ENCODE measurements at places on chromosomes 1 and 21.
A peak's percentile ranks its signal among the peaks of the same experiment; 100 is the strongest.

DNA sequence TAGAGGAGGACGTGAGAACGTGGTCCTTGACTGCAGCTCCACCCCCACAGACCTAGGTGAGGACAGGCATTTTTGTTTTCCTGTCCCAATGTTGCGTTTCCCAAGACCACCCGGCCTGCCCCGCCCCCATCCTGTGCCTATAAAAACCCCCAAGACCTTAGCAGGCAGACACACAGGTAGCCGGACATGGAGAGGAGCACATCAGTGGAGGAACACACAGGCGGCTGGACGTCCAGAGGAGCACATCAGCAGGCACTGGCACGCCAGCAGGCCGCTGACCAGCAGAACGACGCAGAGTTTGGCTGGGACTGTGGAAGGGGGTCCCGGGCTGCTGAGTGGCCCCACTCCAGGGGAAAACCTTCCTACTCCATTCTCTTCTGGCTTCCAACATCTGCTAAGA, 12.7 kb upstream of the HMGCL start:
- peak; percentile 29 for DNase-seq

DNA sequence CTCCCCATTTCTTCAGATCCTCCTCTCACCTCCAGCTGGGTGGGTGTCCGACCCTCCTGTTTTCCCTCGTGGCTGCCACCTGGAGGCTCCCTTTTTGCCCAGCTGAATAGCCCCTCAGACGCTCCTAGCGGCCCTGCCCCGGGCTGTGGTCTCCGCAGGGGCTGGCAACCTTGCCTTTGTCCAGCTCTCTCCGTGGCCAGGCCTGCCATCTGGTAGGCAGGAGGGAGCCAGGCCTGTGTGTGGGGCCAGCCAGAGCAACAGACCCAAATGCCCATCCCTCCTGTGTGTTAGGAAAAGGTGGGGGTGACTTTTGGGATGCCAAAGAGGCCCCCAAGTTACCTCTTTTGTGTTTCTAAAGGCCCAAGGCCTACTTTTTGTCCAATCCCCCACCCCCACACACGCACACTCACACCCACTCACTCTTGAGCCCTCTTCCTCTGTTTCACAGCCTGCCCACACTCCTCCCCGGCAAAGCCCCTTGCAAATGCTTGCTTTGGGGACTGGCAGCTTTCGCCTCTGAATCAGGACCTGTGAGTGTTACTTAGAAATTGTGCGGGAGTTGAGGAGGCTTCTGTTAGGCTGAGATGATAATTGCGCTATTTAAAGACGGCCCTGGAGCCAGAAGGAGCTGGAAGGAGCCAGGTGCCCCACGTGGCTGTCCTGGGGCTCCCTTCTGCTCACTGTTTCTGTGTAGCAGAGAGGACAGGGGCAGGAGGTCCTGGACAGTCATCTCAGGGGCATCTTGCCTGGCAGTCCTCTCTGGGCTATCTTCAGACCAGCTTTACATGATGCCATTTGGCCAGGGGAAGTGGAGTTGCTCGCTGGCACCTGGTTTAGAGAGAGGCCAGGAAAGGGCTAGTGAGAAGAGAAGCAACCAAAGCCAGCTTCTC, 9.1 kb downstream of the PPFIA4 start:
- no peak for DNase-seq

DNA sequence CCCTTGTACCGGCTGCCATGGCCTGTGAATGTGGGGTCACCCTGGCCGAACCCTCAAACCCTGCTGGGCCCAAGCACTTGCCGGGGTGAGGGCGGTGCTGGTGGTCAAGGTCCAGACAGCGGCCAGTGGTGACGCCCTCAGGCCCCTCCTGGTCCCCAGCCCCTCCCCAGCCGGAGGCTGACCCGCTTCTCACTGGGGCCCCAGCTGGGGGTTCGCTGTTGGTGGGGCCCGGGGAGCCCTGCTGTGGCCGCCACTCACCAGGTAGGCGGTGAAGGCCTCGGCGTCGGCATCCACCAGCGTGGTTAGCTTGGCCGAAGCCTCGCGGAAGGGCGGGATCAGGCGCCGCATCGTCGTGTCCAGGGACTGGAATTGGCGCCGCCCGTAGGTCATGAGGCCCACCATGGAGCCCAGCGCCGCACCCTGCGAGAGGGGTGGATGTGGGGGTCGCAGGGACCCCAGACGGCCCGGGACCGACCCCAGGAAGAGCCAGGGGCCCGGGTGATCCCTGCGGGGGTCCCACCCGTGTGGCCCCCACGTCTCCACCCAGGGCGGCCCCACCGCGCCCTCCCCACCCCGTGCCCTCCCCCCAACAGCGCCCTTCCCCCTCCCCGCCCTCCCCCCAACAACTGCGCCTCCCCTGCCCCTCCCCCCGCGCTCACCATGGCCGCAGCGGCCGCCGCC, 10.1 kb downstream of the FTCD start:
- no peak for DNase-seq

- DNase-seq = no peak
These were observed 48.9 kb downstream of the UBIAD1 start for GRCh38 chr1:11321656-11322491.

GRCh38 chr21:26844258-26845065, 747 bp downstream of the ADAMTS1 start:
- DNase-seq = no peak

DNA sequence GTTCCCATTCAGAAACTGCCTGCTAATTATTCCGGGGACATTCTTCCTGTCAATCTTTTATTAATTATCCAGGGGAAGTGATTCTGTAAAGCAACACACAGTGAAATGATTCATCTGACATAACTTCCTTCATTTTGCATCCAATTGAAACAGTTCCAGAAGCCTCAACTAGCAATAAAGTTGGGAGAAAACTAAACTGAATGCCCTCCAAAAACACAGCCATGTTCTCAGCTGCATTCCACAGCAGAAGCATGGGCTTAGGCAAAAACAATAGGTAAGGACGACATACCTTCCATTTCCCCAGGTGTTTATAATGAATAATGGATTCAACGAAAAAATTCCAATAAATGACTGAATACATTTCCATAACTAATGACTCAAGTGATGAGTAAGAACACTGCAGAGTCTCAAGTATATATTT, 36.9 kb upstream of the TARBP1 start:
- DNase-seq = no peak

GRCh38 chr1:244381878-244382565, 69.7 kb downstream of the ADSS2 start:
- no peak for DNase-seq

DNA sequence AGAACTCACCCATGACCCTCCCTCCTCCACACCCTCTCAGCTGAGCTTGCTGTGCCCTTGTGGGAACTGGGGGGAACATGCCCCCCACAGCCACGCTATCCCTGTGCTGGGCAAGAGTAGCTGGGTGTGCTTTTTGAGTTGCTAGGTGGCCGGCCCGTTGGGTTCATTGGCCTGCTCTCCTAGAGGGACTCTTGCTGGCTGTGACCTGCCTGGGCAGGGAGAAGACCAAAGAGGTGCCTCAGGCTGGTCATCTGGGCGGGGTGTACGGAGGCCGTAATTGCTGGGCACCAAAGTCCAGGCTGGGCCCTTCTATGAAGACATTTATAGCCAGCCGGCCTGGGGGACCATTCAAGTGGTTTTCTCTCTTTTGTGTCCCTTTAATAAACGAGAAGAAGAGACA, 138.3 kb upstream of the ZBTB40 start:
- DNase-seq = no peak

GRCh38 chr21:26404288-26404687, 168.8 kb downstream of the CYYR1 start:
- DNase-seq = no peak

- no peak for DNase-seq
These were observed 21.3 kb upstream of the PRSS38 start for GRCh38 chr1:227793948-227794816.

DNA sequence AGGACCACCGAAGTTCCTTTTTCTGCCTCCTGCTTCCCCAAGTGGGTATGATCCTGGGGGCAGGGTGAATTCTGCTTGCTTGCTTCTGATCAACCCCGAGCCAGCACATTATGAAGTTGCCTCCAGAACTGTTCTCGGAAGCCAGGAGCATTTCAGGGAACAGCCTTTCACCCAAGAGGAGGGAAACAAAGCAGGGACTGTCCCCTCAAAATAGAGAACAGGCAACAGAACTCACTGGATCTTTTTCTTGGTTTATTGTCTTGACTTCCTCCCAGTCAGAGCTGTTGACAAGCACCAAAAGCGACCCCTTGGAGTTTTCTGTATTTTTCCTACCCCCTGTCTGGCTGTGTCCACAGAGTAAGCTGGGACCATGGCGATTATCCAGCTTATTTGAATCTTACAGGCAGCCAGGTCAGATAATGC, 258.3 kb upstream of the SGIP1 start:
- no peak for DNase-seq

DNA sequence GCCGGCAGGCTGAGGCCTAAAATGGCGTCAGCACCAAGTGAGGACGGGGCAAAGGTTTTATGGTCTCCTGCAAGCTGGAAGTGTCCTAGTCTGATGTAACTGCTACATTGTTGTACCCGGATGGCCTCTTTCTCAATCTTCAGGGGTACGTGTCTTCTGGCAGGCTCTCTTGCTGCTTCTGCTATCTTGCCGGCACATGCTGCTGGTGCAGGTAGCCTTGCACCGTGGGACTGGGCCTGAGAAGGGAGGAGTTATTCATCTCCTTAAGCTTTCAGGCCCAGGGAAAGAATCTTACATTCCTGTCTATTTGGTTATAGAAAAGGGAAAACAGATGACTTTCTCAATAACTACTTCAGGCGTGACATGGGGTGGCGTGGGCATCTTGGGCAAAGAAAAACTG, 72.2 kb downstream of the ZNF678 start:
- no peak for DNase-seq

DNA sequence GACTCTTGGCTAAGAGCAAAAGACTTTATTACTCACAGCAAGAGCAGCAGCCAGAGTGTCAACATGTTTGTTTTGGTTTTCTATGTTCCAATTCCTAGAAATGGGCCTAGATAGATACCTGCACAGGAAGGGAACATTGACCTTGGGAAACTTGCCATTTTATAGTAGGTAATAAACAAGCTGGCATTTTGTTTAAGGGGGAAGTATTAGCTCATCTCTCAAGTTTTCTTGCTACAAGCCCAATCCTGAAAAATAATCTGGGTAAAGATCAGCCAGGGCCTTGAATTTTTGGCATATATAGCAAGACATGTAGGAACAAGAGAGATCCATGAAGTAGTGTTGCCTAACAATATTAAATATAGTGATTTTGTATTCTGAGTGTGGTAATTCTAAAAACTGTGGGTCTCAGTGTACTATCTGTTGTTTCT, 51.4 kb upstream of the RGL1 start:
- no peak for DNase-seq

DNA sequence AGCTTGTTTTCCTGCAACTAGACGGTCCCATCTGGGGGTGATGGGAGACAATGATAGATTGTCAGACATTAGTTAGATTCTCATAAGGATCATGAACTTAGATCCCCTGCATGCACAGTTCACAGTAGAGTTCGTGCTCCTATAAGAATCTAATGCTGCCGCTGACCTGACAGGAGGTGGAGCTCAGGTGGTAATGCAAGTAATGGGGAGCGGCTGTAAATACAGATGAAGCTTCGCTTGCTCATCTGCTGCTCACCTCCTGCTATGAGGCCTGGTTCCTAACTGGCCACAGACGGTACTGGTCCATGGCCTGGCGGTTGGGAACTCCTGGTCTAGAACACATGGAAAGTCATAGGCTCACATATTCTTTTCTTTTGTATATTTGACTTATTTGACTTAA, 42.0 kb downstream of the NIBAN1 start:
- DNase-seq = no peak

- DNase-seq = no peak
These were observed 316.9 kb upstream of the ADGRL4 start for GRCh38 chr1:79323239-79324025.

GRCh38 chr1:84853741-84854721, 39.0 kb downstream of the LPAR3 start:
- DNase-seq = peak; percentile 90

- DNase-seq = peak; percentile 85
These were observed 18.0 kb downstream of the CD247 start for GRCh38 chr1:167500283-167500860.

DNA sequence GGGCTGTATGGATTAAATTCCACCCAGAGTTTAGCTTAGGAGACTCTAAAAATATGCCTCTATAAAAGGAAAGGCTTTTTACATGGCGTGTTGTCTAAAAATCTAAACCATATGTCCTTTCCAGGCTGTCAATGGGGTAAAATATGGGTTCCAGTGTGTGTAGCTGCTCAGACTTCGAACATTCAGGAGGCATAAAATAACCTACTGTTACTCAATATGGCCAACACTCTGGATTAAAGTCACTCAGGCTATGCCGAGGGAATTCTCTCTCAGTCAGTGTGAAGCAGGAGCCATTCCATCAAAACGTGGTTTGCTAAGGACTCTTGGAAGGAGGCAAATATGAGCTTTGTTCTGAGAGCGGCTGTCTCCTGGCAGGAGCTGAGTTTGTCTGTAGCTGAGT, 135.3 kb downstream of the RUNX1 start:
- no peak for DNase-seq

GRCh38 chr21:37742532-37742931, 173.7 kb downstream of the KCNJ6 start:
- no peak for DNase-seq

- no peak for DNase-seq
These were observed 18.7 kb downstream of the ECE1 start for GRCh38 chr1:21271550-21271949.

- DNase-seq = no peak
These were observed 10.3 kb downstream of the ADGRB2 start for GRCh38 chr1:31753707-31754349.

GRCh38 chr1:178220094-178220493, 126.2 kb downstream of the RASAL2 start:
- DNase-seq = no peak

GRCh38 chr1:230715510-230715909, 1.6 kb upstream of the AGT start:
- DNase-seq = no peak

DNA sequence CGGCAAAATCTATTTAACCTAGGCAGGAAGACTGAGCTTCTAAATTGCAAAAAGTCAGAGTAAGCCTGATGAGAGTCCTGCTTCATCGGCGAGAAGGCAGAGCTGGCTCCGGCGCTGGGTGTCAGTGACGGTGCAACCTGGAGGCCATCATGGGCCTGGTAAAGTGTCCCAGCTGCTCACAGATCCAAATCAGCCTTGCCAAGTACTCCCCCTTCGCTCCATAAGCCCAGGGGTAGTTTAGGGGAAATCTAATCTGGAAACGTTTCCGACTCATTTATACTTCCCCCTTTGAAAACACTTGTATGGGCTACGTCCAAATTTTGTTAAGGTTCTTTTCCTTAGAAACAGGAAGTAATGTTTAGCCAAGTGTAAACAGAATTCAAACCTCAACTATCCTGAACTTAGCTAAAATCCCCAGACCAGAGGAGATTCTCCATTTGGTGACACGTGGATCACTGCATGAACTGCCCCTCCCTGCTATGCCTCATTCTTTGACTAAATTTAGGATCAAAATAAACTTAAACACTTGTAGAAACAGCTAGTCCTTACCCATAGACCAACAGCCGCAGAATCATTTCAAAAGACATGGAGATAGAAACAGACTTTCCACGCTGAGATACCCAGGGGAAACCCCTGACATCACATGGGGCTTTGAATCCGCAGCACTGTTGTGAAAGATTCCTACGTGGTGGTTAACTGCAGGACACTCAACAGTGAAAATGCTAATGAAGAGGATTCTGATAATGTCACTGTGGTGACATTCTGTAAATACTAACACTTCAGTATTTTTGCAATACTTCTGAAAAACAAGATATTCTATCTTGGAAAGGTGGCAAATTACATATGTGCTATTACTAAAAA, 172.7 kb downstream of the TGFBR3 start:
- no peak for DNase-seq

Data from CD4-positive, CD25-positive, alpha-beta regulatory T cell (primary cell).